ENCODE measurements at places on chromosomes 13 and 19.
A peak's percentile ranks its signal among the peaks of the same experiment; 100 is the strongest.

DNA sequence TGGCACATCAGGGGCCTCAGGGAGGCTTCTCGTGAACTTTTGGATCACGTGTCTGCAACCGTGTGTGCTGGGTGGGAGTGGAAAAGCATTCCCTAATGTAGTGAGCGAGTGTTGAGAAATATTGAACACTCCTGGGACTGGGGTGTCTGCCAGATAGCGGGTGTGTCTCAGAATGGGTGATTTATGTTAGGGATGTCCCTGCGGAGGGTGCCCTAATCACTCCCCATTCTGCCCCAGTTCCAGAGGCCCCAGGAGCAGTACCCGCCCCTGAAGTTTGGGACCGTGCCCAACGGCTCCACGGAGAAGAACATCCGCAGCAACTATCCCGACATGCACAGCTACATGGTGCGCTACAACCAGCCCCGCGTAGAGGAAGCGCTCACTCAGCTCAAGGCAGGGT is 24.2 kb upstream of the GRWD1 start:
- no peak overlapping the region for H3K4me3 ChIP-seq
- H3K27me3 ChIP-seq = peaks cover 11% of the 10 kb centered on the region
- DNase-seq = no peak
- H3K4me1 ChIP-seq = peaks cover 15% of the 10 kb centered on the region
- no peaks in the 10 kb centered on the region for H3K36me3 ChIP-seq

GRCh38 chr19:58212336-58213074 is 16.2 kb upstream of the ZNF544 start:
- no peaks in the 10 kb centered on the region for H3K27me3 ChIP-seq
- no peak for DNase-seq
- H3K36me3 ChIP-seq = peaks cover 55% of the 10 kb centered on the region

DNA sequence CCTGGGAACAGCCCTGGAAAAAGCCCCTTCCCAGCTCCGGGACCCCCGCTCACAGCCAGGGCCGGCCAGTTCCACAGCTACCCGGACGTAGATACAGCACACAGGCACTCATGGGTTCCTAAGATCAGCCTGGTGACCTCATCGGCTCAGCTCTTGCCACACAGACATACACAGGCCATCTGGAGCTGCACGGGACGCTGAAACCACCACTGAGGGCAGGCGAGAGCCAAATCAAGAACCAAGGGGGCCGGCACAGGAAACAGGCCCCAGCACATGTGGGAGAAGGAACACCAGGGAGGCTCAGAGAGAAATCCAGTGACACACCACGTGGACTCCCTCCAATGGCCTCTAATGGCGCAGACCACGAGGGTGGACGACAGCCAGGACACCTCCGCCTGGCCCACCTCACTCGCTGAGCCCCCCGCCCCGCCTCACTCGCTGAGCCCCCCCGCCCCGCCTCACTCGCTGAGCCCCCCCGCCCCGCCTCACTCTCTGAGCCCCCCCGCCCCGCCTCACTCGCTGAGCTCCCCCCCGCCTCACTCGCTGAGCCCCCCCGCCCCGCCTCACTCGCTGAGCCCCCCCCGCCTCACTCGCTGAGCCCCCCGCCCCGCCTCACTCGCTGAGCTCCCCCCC is 69.7 kb upstream of the C13orf46 start:
- no peak for DNase-seq
- peak overlapping the region; percentile 88 for H3K27ac ChIP-seq
- H3K36me3 ChIP-seq = peaks cover 26% of the 10 kb centered on the region
- H3K4me1 ChIP-seq = peaks cover 37% of the 10 kb centered on the region
- H3K27me3 ChIP-seq = no peaks in the 10 kb centered on the region
- no peak overlapping the region for H3K4me3 ChIP-seq

DNA sequence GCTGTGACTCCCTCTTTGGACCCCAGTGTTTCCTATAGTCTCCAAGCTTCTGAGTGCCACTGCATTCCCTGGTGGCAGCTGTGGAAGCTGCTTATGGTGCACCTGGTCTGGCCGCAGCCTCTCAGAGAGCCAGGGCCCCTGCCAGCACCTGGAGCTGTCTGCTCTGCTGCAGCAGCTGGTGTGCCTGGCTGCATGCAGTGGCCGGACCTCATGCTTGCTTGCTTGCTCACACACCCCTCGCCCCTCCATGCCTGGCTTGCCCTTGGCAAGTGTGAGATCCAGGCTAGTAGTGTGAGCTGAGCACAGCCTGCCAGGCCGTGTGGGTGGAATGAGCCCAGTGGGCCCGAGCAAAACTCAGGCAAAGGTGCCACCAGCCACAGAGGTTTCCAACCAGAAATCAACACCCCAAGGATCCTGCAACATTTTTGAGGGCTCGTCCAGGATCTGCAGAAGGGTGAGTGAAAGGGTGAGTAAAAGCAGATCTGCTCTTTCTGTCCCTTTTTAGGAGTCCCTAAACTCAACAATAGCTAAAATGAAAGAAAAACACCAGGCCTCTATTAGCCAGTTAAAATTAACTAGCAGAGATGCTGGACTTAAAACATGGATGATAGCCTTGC is 7.6 kb upstream of the MLLT1 start:
- H3K36me3 ChIP-seq = peaks cover 4% of the 10 kb centered on the region
- no peak overlapping the region for H3K4me3 ChIP-seq
- no peaks in the 10 kb centered on the region for H3K27me3 ChIP-seq
- no peaks in the 10 kb centered on the region for H3K4me1 ChIP-seq
- no peak overlapping the region for H3K27ac ChIP-seq

GRCh38 chr13:44096901-44097300 is 217.2 kb downstream of the LACC1 start:
- no peaks in the 10 kb centered on the region for H3K36me3 ChIP-seq
- H3K4me3 ChIP-seq = no peak overlapping the region
- H3K27ac ChIP-seq = no peak overlapping the region

DNA sequence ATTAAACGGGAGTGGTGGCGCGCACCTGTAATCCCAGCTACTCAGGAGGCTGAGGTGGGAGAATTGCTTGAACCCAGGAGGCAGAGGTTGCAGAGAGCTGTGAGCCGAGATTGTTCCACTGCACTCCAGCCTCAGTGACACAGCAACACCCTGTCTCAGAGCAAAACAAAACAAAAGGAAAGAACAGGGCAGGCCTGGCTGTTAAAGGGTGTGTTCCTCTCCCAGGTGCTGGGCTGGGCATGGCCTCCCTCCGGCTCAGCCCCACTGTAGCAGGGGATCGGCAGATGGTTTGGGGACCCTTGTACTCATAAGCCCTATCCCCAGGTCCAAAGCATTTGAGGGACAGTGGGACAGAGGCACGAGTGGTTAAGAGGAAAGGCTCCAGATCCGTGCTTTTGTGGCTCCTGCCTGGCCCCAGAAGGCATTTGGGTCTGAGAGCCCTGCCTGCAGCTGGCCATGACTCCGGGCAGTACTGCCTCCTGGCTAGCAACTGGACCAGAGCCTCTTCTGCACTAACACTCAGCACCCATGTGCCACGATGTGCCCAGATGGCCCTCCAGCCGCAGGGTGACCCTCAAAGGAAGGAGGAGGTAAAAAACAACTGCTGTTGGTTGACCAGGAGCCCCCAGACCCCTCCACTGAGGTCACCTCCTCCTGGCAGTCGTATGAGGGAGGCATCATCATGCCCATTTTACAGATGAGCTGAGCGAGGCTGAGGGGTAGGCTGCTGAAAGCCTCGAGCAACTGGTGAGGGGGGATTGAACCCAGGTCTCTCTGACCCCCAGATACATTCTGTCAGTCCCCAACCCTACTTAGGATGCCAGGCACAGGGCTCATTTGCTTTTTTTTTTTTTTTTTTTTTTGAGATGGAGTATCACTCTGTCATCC is 10.0 kb downstream of the RFX1 start:
- H3K4me1 ChIP-seq = peaks cover 12% of the 10 kb centered on the region
- peaks cover 11% of the 10 kb centered on the region for H3K36me3 ChIP-seq
- no peak overlapping the region for H3K27ac ChIP-seq

- no peak for DNase-seq
- peaks cover 18% of the 10 kb centered on the region for H3K36me3 ChIP-seq
- no peak overlapping the region for H3K27ac ChIP-seq
- peak overlapping the region; percentile 81 for H3K4me3 ChIP-seq
- peaks cover 4% of the 10 kb centered on the region for H3K4me1 ChIP-seq
Observed at GRCh38 chr19:9406798-9407352, 28.5 kb downstream of the ZNF266 start.

GRCh38 chr13:47085346-47085745 is 188.5 kb upstream of the HTR2A start:
- no peaks in the 10 kb centered on the region for H3K4me1 ChIP-seq
- H3K27me3 ChIP-seq = peaks cover 2% of the 10 kb centered on the region

DNA sequence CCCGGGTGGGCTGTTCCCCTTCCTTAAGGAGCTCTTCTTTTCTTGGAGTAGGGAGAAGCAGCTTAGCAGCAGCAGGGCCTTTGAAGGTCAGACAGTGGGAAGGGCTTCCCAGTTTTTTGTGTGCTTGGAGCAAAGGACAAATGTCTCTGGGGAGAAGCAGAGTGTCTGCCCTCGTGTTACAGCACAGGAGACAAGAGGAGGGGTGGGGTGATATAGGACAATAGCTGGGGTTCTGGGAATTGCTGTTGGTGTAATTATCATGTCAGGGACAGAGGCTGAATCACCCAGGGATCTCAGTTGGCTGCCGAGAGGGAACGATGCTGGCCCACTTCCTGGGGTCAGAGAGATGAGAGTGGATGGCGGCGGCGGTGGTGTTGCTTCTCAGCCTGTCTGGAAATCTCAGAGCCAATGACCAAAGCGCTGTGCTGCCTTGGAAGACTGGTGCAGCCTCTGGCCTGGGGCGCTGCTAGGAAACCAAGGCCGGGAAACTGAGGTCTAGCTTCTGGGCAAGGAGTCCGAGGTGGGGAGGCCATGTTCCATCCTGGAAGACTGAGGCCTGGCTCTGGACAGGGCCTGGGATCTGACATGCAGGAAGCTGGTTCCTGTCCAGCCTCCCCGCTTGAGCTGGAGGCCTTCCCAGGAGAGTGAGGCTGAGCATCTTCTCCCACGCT is 1.2 kb downstream of the INAFM1 start:
- peak overlapping the region; percentile 79 for H3K27ac ChIP-seq
- no peaks in the 10 kb centered on the region for H3K27me3 ChIP-seq
- H3K4me1 ChIP-seq = peaks cover 22% of the 10 kb centered on the region
- H3K4me3 ChIP-seq = peak overlapping the region; percentile 82

- peak overlapping the region; percentile 92 for H3K27ac ChIP-seq
- H3K27me3 ChIP-seq = no peaks in the 10 kb centered on the region
- peak overlapping the region; percentile 96 for H3K4me3 ChIP-seq
- DNase-seq = peak; percentile 72
- H3K4me1 ChIP-seq = peaks cover 38% of the 10 kb centered on the region
Observed at GRCh38 chr19:48635263-48635965, 1.8 kb downstream of the DBP start.

DNA sequence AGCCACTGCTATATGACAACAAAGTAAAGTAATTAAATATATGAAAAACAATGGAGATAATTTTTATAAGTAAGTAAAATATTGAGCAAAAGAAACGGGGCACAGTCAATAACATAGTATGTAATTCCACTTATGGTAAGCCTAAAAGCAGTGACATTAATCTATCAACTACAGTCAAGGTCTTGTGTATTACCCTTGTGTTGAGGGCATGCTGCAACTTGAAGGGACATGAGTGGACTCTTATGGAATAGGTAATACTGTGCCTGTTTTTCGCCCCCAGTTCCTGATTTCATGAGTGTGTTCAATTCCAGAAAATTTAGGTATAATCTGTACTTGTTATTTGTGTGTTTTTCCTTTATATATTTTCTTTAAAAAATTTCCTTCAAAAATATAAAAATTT is 201.3 kb upstream of the SLITRK6 start:
- no peaks in the 10 kb centered on the region for H3K27me3 ChIP-seq
- no peak overlapping the region for H3K4me3 ChIP-seq
- no peaks in the 10 kb centered on the region for H3K36me3 ChIP-seq
- no peak for DNase-seq
- H3K4me1 ChIP-seq = no peaks in the 10 kb centered on the region

GRCh38 chr13:70424428-70424827 is 316.2 kb upstream of the KLHL1 start:
- H3K36me3 ChIP-seq = no peaks in the 10 kb centered on the region
- no peaks in the 10 kb centered on the region for H3K27me3 ChIP-seq
- no peak overlapping the region for H3K27ac ChIP-seq
- H3K4me1 ChIP-seq = no peaks in the 10 kb centered on the region
- H3K4me3 ChIP-seq = no peak overlapping the region

DNA sequence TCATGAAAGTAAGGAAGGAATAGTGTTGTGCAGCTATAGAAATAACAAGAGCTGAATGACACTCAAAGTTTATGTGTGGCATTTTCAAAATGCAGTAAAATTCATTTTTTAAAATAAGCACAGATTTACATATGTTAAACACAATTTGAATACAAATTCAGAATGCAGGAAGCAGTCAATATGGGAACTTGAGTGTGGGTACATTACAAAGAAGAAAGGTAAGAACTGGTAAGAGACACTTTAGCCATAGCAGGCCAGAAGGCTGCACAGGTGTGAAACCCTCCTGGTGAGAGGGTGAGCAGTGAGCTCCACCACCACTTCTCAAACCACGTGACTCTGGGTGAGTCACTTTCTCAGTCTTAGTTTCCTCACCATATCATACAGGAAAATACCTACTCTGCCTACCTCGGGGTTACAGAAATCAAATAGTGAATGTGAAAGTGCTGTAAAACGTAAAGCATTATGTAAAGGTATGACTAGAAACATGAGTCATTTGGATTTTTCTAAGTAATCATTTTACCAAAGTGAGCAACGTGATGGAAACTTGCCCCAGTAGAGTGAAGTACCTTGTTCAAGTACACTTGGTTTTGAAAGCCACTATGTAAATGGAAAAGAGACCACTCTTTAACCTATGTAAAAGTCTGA is 40.5 kb downstream of the USP12 start:
- H3K27me3 ChIP-seq = no peaks in the 10 kb centered on the region
- H3K27ac ChIP-seq = peak overlapping the region; percentile 10
- peaks cover 43% of the 10 kb centered on the region for H3K4me1 ChIP-seq
- peak overlapping the region; percentile 11 for H3K4me3 ChIP-seq
- no peak for DNase-seq

GRCh38 chr13:111034811-111035210 is 80.3 kb upstream of the ARHGEF7 start:
- no peaks in the 10 kb centered on the region for H3K36me3 ChIP-seq
- no peak overlapping the region for H3K27ac ChIP-seq
- H3K4me3 ChIP-seq = no peak overlapping the region
- DNase-seq = no peak

- H3K36me3 ChIP-seq = no peaks in the 10 kb centered on the region
- no peak for DNase-seq
- H3K4me1 ChIP-seq = peaks cover 5% of the 10 kb centered on the region
- H3K4me3 ChIP-seq = no peak overlapping the region
- H3K27me3 ChIP-seq = peaks cover 10% of the 10 kb centered on the region
- H3K27ac ChIP-seq = no peak overlapping the region
Observed at GRCh38 chr19:41495589-41495988, 52.6 kb downstream of the ERICH4 start.
